ENCODE measurements at places on chromosomes 1 and 21. TPM values are rescaled to one million over a fixed set of nuclear protein-coding genes. Genes with fewer than 3 reads are reported as not detected.

The FMO1 gene
- total RNA-seq, result not detected

The VCAM1 gene
- total RNA-seq, result not detected

The ETV3L gene
- total RNA-seq, result not detected

The OLFM3 gene
- not detected for total RNA-seq

The TEKT2 gene
- total RNA-seq, result not detected

The LMX1A gene
- total RNA-seq, result not detected

The PRUNE1 gene
- 15.9 TPM for total RNA-seq

The TDRD5 gene
- total RNA-seq, result not detected

The ZBTB17 gene
- 37.5 TPM for total RNA-seq

The DSTYK gene
- total RNA-seq, result 10.9 TPM

The FCGR3A gene
- 0.19 TPM for total RNA-seq

The SLAMF9 gene
- not detected for total RNA-seq

The NR0B2 gene
- not detected for total RNA-seq

The CENPS gene
- total RNA-seq, result 23.4 TPM

The SPATA17 gene
- not detected for total RNA-seq

The KRTAP21-2 gene
- total RNA-seq, result not detected

The XCL2 gene
- not detected for total RNA-seq

The GOLT1A gene
- not detected for total RNA-seq

The ST6GALNAC5 gene
- not detected for total RNA-seq

The CD5L gene
- not detected for total RNA-seq

The LAD1 gene
- total RNA-seq, result not detected

The LCE3D gene
- total RNA-seq, result not detected

All from activated naive CD4-positive, alpha-beta T cell treated with anti-CD3 and anti-CD28 coated beads for 36 hours (primary cell).